ENCODE measurements at places on chromosomes 16 and 17. TPM values are rescaled to one million over a fixed set of nuclear protein-coding genes. Genes with fewer than 3 reads are reported as not detected.

The CIBAR2 gene
- total RNA-seq: not detected

The PRSS27 gene
- total RNA-seq: 2.5 TPM

The GCGR gene
- total RNA-seq: not detected

The KRT33B gene
- 1.1 TPM for total RNA-seq

The SLC16A6 gene
- total RNA-seq: 1.4 TPM

The TMEM235 gene
- not detected for total RNA-seq

The IRF8 gene
- 0.36 TPM for total RNA-seq

The CCL3 gene
- 0.36 TPM for total RNA-seq

- DNase-seq: peak; percentile 79
Measured at GRCh38 chr17:44966348-44967025, 1.6 kb downstream of the C1QL1 start.

GRCh38 chr17:81328489-81328888 is 33.4 kb upstream of the SLC38A10 start:
- DNase-seq: no peak

- no peak for DNase-seq
Measured at GRCh38 chr16:53069772-53070171, 15.0 kb downstream of the CHD9 start.

- DNase-seq: no peak
Measured at GRCh38 chr17:56230660-56231059, 77.4 kb downstream of the ANKFN1 start.

DNA sequence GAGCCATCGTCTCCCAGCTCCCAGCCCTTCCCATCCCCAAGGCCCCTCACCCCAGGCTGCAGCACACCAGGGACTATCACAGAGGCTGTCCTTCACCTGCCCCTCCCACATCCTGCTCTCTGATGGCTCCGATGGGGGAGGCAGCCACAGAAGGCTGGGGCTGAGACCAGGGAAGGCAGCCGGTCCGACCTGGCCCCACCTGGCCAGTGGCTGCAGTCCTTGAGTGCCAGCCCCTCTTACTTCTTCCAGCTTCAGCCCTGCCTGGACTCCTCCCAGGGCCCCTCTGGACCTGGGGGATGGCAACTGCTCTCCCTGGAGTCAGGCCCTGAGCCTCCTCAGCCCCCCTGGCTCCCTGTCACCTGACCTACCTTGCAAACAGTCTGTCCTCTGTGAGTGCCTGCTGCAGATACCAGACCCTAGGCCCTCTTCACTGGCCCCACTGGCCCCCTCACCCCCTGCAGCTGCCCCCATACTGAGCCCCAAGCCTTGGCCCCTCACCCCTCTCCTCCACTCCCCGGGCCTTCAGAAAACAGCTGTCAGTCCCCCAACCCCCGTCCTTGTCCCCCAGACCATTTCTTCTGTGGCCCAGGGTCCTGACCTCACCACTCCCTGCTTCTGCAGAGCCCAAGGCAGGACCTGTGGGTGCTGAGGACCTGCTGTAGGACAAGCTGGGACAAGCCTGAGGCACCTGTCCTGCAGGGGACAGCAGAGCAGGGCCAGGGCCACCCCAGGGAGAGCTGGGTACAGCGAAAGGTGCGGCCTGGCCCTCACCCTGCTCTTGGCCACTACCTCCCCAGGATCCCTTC is 12.6 kb upstream of the SRRM2 start:
- DNase-seq: peak; percentile 62

- no peak for DNase-seq
Measured at GRCh38 chr16:30046178-30046577, 15.1 kb upstream of the TLCD3B start.

- DNase-seq: peak; percentile 45
Measured at GRCh38 chr17:38898812-38899348, 26.5 kb upstream of the LASP1NB start.

- no peak for DNase-seq
Measured at GRCh38 chr17:49277638-49278037, 47.1 kb upstream of the PHOSPHO1 start.

GRCh38 chr16:50641818-50642187 is 39.3 kb downstream of the SNX20 start:
- no peak for DNase-seq

GRCh38 chr16:14347706-14348105 is 276.6 kb downstream of the MRTFB start:
- no peak for DNase-seq

DNA sequence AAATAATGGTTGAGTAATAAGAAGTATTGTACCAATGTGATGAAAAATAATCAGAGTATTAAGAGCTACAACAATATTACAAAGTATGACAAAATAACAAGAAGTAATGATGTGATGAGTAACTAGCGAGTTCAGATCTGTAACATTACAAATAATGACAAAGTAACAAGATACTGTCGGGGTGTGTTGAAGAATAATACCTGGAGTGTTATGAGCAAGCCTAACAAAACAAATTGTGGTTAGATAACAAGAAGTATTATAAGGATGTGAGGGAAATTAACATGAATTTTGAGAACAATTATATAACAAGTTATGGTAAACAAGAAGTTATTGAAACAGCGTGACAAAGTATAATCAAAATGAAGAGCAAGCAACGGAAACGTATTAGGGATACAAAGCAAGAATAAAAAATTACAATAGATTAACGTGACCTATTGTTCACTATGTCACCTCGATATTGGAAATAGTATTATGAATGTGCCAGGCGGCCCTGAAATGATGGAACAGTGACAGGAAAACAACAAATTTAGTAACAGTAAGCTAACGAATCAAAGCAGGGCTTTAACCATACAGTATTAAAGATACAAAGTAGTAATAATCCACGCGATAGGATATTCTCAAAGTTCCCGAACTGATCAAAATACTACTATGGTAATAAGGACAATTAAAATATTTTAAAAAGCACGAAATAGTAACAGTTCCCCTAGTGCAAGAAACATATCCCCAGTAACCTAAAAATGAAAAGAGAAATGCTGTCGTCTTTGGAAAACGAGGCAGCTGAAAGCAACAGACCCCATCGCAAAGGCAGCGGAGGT is 1.6 kb downstream of the TBX4 start:
- DNase-seq: peak; percentile 76

DNA sequence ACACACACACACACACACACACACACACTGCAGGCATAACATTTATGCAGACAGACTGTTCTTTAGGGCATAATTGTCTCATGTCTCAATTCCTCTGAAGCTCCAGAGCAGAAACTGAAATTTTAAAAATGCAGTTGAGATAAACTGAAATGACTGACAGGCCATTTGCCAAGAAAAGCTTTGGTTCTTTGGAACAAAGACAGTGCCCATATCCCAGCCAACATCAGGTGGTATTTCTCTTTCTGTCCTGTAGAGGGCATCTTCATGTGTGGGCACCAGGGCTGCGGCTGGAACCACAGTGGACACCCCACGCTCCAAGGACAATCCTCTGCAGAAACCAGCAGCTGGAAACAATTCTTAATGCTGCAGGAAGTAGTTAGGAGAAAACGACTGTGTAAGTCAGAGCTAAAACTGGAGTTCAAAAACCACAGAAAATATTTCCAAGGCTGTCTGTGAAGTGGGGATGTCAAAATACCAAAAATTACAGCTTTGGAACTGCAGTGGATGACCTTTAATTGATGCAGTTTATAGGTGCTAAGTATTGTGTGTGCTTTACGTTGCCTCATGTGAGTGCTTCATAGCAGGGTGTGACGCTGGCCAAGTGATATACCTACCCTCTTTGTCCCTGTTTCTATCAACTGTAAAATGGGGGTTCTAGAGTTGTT is 10.6 kb upstream of the MEFV start:
- DNase-seq: peak; percentile 95

GRCh38 chr17:51217946-51218345 is 41.9 kb downstream of the MBTD1 start:
- no peak for DNase-seq

DNA sequence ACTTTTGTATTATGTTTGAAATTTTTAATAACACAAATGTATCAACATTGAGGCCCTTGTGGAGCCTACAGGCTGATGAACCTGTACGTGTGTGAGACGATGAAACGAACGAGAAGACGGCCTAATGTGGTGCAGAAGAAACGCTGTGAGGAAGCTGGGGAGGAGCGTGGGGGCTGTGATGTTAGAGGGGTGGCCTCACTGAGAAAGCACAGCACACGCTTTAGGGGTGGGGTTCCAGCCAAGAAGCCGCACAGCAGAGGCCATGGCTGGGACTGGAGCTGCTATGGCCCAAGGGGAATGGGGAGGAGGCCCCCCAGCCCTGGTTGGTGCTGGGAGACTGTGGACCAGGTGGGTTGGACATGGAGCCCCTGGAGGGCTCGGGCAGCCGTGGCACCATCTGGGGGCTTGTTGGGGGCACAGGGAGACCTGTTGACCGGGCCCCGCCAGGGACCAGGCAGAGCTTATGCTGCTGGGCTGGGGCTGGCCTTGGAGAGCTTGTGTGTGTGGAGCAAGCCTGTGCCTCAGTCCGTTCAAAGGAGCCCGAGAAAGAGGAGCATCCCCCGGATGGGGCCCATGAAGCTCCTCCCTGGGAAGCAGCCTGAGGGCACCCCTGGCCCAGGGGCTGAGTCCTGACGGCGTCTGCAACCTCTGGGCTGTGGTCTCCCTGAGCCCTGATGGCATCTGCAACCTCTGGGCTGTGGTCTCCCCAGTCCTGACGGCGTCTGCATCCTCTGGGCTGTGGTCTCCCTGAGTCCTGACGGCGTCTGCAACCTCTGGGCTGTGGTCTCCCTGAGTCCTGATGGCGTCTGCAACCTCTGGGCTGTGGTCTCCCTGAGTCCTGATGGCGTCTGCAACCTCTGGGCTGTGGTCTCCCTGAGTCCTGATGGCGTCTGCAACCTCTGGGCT is 44.7 kb downstream of the METRNL start:
- peak; percentile 72 for DNase-seq

DNA sequence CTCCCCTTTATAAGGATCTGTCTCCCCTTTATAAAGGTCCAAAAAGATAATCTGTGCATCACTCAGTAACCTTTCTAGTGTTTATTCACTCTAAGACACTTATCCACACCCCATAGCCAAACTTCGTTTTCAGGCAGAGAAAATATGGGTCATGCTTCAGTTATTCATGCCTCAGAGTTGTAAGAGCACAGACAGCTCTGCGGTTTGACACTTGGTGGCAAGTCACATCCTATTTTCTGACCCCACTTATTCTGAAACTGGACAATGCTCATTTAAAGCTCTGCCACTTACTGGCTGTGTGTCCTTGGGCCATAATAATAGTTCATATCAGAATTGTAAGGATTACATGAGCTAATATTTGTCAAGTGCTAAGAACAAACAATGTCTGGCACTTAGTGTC is 2.0 kb upstream of the KRTAP2-1 start:
- DNase-seq: peak; percentile 95

GRCh38 chr17:39196808-39197291 is 619 bp downstream of the CACNB1 start:
- DNase-seq: peak; percentile 89

All from osteoblast (primary cell).